Activated CD4-positive, alpha-beta T cell treated with anti-CD3 and anti-CD28 coated beads, Interleukin-2, amount 50 U/mL, for 48 hours (primary cell): ENCODE measurements at places on chromosomes 1 and 21.

GRCh38 chr1:151142411-151143056, 3.9 kb downstream of the SEMA6C start:
- DNase-seq, result no peak

DNA sequence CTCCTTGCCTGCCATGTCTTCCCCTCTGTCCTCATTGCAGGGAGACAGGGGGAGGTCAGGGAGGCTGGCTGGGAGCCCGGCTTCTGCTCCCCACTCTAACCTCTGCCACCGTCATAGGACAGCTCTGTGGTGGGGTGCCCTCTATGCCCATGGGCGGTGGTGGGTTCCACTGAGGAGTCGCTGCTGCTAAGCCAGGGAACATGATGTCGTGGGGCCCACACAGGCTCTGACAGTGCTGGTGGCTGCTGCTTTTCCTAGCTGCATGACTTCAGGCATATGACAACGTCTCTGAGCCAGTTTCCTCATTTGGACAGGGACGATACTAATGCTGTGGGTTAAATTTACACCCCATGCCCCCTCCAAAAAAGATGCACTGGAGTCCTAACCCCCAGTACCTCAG, 14.7 kb downstream of the KCNA10 start:
- DNase-seq, result no peak

DNA sequence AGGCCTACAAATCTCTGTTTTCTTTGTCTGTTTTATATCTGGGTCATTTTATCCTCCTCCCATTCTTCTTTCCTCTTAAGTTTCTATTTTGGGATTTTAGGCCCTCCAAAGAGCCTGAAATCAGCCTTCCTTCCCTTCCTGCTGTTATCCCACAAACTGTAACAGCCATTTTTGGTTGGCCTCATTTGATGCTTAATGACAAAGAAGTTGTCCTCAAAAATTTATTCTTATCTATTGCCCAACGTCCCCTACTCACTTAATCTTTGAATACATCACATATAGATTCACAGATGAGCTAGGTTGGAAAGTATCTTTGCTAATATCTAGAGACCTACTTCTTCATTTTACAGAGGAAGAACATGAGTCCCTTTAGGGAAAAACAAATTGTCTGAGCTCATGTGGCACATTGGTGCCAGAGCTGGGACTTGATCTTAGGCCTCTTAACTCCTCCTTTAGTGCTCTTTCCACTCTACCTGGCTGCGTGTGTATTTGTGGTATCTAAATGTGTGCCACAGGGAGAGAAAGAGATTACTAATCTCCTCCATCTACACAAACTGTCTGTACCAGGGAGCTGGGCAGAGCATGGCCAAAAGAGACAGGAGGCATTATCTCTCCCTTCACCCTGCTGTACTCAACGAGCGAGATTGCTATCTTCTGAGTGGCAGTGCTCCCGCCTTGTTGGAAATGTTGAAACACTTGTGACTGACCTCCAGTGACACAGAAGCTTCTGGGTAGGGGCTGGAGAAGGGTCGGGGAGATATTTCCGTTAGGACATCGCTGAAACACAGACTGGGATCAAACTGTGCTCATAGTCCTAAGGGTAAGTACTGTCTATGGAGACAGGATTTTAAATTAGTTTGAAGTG, 30.1 kb downstream of the RHEX start:
- no peak for DNase-seq

DNA sequence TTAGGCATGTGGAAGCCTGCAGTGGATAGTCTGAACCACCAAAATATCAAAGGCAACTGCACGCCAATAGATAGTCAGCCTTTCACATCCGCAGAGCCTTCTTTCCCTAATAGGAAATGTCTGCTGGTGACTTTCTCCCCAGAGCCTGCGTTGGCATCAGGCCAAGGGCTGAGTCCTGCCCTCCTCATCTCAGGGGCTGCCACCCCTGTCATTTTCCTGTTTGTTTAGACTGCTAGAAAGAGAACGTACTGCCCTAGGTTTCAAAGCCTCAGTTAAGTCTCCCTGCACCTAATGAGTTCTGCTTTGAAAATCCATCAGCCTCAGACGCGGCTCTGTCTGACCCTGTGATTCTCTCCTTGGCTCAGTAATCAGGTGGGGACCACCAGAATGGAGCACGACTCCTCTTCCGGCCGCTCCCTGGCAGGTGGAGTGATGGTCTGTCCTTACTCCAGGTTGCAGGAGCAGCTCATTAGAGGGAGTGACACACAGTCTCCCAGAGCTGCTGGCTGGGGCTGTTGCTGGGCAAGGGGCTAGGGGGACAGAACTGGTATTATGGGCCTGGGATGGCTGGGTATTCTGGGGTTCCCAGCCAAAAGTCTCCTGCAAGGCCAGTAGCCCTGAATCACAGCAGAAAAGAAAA, 27.3 kb downstream of the STUM start:
- DNase-seq, result no peak

GRCh38 chr1:24364605-24364974, 45.4 kb downstream of the GRHL3 start:
- DNase-seq, result no peak

DNA sequence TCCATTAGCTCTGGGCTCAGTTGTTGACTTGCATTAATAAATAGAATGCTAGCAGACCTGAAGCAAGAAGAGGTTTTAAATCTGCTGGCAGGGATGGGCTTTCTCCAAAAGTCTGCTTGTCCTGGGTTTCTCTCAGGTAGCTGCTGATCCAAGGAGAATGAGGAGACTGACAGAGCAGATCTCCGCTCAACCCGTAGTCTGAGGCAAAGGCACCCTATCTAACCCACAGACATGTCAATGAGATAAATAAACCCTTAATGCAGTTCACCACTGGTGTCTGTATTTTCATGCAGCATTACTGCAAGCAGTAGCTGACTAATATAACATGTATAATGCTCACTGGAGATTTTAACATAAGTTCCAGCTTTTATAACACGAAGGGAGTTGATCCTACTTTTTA, 44.1 kb upstream of the RGS21 start:
- no peak for DNase-seq

- DNase-seq, result no peak
Observed at GRCh38 chr21:41318218-41318617, 1.6 kb downstream of the FAM3B start.

DNA sequence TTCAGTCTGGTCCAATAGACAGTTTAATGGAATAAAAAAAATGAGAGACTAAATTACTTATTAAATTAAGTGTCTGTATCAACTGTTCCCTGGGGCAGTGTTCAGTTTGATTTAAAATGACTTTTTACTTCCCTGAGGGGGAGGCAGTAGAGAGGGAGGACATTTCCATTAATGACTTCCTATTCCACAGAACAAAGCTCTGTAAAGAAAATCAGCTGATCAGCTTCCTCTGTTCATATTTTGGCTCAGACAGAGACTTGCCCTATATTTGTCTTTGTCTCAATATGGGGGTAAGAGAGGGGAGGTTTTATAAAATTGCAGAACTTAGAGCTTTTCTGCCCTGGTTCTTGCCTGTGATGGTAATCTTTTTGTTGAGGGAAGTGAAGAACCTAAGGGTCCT, 8.4 kb downstream of the CFAP126 start:
- no peak for DNase-seq

DNA sequence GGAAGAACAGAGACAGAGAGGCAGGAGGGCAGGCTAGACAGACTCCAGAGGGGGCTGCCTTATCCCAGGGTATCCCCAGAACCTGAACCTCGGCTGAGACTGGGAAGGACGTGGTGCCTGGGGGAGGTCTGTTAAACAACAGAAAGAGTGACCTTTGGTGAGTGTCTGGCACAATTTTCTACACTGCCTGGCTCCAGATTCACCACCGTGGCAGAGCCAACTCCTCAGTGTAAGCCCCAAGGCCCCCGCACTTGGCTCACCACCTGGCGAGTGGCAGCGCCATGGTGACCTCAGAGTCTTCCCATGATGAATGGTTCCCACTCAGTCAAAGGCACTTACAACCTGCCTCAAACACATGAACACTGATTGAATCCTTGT, 6.5 kb downstream of the RD3 start:
- DNase-seq, result no peak

DNA sequence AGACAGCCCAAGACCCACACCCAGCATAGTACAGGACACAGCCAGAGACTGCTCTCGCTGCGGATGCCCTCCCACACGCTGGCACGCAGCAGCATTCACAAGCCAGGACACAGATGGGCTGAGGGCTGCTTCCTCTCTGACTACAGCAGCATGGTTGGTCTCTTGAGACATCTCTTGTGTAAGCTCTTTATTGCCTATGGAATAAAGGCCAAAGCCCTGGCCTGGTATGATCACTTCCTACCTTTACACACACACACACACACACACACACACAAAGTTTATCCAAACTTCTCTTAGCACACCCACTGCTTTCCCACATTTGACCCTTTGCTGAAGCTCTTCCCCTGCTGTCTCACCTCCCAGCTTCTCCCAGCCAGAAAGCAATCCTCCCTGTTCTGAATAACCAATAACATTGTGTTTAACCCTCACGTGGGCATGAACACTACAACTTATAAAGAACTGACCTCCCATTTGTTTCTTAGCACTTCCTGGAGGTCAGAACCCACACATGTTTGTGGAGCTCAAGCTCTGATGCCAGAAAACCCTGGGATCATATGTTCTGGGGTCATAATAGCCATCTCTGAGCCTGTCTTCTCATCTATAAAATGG, 1.2 kb upstream of the LUZP1 start:
- DNase-seq, result peak; percentile 27

GRCh38 chr1:159815926-159816325, 10.7 kb upstream of the SLAMF8 start:
- no peak for DNase-seq

GRCh38 chr21:29287383-29287782, 11.3 kb upstream of the BACH1 start:
- no peak for DNase-seq

DNA sequence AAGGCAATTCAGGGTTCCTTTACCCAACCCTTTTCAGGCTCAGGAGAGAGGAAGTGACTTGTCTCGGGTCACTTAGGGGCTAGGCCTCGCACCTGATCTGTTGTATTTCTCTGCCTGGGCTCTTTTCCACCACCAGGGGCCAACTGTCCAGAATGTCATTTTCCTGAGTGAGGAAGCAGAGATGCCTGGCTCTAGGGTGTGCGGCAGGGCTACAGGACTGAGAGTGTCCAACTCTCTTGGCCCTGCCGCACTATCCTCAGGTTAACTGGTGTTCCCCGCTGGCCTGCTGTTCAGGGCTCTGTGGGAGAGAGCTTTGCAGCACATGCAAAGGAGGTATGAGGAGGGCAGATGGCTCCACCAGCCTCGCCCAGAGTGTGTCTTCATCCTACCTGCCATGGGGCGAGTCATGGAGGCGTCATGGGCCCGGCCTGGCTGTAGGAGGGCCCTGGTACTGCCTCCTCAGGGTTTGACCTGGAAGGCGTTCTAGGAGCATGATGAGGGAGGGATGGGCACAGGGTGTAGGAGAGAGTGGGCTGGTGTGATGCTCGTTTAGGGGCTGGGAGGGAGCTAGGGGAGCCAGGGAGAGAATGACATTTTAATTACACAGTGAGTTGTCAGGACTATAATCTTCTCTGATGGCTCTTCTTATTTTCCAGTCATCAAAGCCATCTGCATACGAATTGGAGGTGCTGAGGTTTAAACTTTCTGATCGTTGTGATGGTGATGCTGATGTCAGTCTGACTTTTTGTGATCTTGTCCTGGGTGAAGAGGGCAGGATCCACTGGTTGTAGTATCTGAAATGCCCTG, 128.3 kb downstream of the NOS1AP start:
- DNase-seq, result no peak

DNA sequence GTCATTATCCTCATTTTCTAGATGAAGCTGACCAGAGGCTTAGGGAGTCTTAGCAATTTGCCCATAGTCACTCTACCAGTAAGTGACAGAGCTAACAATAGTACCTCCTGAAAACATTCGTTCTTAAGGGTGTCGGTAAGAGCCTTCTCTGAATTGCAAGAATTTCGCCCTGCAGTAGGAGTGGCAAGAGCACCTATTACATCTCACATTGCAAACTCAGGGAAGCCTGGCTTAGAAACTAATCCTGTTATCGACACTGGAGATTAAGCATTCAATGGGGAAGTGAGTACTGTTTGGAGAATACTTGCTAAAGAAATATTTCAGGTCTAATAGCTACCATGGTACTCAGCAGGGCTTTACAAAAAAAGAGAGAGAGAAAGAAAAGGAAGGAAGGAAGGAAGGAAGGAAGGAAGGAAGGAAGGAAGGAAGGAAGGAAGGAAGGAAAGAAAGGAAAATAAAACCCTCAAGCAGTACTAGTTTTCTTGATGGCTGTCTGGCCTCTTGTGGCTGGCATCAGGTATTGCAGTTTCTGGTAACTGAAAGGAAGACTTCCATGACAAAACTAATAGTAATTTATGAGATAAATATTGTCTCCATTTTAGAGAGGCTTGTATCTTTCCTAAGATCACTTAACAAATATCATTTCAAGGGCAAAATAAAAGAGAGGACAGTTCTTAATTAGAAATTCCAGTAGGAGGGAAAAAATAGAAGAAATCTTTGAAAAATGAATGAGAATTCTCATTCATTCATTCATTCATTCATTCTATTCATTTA, 10.4 kb downstream of the C1orf226 start:
- DNase-seq, result no peak

DNA sequence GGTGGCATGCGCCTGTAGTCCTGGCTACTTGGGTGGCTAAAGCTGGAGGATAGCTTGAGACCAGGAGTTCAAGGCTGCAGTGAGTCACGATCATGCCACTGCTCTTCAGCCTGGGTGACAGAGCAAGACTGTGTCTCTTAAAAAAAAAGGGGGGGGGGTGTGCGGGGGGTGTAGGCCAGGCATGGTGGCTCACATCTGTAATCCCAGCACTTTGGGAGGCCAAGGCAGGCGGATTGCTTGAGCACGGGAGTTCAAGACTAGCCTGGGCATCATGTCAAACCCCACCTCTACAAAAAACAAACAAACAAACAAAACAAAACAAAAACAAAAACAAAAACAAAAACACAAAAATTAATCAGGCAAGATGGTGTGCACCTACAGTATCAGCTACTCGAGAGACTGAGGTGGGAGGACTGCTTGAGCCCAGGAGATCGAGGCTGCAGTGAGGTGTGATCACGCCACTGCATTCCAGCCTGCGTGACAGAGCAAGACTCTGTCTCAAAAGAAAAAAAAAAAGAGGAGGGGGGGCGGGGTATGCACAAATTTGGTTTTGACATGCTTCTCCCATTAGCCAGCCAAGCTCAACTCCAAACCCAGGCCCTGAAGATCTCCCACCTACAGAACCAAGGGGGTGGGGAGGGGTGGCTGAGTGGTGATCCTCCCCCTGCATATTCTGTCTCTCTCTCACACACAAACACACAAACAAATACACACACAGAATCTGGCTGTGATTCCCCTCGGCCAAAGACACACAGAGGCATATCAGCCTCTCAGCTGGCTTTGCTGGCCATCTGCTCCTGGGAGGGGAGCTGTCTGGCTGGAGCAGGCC, 3.1 kb downstream of the PTAFR start:
- DNase-seq, result no peak

DNA sequence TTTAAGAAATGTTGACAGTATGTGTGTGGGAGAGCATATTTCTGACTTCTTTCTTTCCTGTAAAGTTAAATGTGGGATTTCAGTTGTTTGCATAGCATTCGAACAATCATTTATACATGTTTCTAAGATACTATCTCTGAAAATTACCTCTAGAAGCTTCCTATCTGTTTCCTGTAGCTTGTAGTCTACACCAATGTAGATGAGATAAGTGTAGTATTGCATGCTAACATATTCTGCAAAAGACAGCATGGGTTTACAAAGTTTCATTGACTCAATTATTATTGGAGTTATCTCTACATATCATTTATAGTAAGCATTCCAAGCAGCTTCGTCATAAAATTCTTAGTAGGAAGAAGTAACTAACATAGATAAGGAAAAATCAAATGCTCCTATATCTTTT, 98.9 kb upstream of the DPYD start:
- no peak for DNase-seq

GRCh38 chr21:33212159-33212851, 17.4 kb upstream of the IFNAR2 start:
- DNase-seq, result no peak
